ENCODE measurements at places on chromosomes 3 and 15.

DNA sequence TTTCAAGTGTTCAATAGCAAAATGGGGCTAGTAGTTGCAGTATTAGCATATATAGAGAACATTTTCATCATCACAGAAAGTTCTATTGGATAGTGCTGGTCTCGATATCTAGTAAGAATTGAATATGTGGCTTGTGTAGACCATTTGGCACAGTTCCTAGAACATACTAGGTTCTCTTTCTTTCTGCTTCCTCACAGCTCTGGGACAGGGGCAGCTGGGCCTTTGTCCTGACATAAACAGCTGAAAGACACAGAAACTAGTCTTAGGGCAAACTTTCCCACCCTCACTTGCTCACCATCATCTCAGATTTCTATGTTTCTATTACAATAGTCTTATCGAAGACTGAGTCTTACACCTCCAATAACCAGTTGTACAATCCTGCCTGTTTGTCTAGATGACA, 63.7 kb upstream of the DLG1 start:
- peaks cover 21% of the 10 kb centered on the region for H3K4me1 ChIP-seq
- peaks cover 10% of the 10 kb centered on the region for H3K36me3 ChIP-seq
- no peaks in the 10 kb centered on the region for H3K27me3 ChIP-seq
- no peak overlapping the region for H3K4me3 ChIP-seq

- no peak for DNase-seq
- no peaks in the 10 kb centered on the region for H3K36me3 ChIP-seq
- peaks cover 6% of the 10 kb centered on the region for H3K27me3 ChIP-seq
Measured at GRCh38 chr3:151008699-151009098, 36.2 kb upstream of the CLRN1 start.

GRCh38 chr3:170792471-170792870, 77.5 kb downstream of the RPL22L1 start:
- H3K4me3 ChIP-seq = no peak overlapping the region
- no peaks in the 10 kb centered on the region for H3K27me3 ChIP-seq
- no peak overlapping the region for H3K27ac ChIP-seq
- no peak for DNase-seq
- no peaks in the 10 kb centered on the region for H3K36me3 ChIP-seq

- H3K36me3 ChIP-seq = no peaks in the 10 kb centered on the region
- H3K27me3 ChIP-seq = no peaks in the 10 kb centered on the region
- no peak overlapping the region for H3K27ac ChIP-seq
- DNase-seq = no peak
- no peak overlapping the region for H3K4me3 ChIP-seq
Measured at GRCh38 chr3:155179437-155179827, 99.3 kb downstream of the MME start.

Data from type B pancreatic cell (in vitro differentiated cells).